ENCODE measurements at places on chromosomes 1 and 21.
A peak's percentile ranks its signal among the peaks of the same experiment; 100 is the strongest.

GRCh38 chr1:238061967-238062613 lies 171.4 kb upstream of the ZP4 start:
- DNase-seq = no peak

- DNase-seq = no peak
Observed at GRCh38 chr1:95265106-95265505, 31.1 kb downstream of the RWDD3 start.

DNA sequence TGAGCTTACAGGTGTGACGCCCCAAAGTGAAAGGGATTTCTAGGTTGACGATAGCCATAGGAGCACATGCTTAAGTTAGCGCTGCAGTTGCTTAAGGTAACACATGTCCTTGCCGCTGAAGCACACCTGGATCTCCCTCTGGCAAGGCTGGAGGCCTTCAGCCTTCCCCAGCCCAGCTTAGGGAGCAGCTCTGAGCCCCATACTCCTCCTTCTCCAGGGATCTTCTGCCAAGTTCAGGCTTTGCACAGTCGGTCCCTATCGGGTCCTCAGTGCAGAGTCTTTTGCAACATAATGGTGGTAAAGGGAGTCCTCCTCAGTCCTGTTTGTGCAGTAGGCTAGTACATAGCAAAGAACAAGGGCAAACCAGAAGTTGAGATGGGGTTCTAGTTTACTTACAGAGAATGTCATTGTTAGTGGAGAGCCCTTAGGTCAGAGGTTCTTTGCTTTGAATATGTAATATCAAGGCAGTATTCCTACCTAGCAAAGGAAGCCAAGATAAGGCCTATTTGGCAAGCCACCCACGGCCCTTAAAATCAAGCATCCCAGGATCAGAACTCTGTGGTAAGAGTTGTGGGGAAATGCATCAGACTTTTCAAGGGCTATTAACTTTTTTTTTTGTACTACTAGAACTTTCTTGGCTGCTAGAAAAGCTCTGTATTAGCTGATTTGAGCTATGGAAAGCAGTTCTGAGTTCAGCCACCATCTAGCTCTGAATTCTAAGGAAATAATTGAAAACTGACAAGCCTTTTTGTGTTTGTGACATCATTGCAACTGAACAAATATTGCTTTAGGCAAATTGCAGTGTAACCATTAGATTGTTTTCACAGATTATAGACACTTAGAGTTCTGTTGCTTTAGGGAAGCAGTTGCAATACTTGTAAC lies 1.4 kb downstream of the EVA1C start:
- DNase-seq = peak; percentile 68

DNA sequence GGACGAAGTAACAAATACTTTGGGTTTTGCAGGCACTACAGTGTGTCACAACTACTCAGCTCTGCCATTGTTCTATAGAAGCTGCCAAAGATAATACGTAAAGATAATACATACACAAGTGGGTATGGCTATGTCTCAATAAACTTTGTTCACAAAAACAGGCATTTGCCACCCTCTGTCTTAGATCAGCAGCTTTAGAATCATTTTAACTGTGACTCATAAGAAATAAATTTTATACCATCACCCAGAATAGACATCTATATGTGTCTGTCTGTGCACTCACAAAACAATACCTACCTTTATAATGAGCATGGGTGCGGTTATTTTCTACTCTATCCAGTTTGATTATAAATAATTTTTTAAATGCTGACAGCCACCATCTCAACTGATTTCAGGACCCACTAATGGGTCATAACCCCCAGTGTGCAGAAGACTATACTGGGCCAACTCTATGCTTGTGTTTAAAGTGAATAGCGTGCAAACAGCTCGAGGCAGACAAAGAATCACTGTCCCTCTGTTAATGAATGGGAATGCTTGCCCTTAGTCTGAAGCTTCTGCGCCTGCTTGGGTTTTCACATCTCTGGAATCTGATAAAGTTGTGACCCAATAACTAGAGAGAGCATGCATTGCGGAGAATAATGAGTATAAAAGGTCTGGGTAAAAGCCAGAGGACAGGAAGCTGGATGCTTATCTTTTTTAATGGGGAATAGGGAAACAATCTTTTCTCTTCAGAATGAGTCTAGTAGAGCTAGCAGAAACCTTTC lies 216.2 kb downstream of the PLPP3 start:
- DNase-seq = no peak

Data from fibroblast of gingiva (primary cell).